Choroid plexus epithelial cell (primary cell): ENCODE measurements at places on chromosomes 7 and 10.

DNA sequence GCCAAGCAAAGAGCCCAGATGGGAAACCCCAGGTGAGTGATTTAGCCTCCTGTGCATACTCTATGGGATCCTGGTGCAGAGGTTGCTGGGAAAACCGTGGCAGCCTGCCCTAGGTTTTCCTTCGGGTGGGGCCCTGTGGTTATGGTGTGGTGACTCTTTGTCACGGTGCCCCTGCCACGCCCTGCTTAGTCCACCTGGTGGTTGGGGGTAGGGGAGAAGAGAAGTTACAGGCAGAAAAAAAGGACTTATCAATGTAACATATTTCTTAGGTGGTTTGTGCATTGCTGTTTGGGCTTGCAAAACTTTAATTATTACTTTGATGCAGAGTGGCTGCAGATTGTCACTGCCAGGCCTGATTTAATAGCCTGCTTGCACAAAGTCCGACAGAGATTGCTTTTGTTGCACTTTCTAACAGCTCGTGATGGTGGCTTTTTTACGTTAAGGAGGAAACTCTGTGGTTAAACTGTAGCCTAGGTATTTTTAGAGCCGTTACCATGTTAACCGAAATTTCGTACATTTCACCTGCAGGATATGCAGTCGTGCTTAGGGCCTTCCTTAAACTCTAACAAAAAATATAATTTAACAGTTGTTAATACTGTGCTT lies 197.4 kb downstream of the RNLS start:
- no peak for DNase-seq

- DNase-seq: no peak
Measured at GRCh38 chr10:86646933-86647332, 7.4 kb upstream of the OPN4 start.

DNA sequence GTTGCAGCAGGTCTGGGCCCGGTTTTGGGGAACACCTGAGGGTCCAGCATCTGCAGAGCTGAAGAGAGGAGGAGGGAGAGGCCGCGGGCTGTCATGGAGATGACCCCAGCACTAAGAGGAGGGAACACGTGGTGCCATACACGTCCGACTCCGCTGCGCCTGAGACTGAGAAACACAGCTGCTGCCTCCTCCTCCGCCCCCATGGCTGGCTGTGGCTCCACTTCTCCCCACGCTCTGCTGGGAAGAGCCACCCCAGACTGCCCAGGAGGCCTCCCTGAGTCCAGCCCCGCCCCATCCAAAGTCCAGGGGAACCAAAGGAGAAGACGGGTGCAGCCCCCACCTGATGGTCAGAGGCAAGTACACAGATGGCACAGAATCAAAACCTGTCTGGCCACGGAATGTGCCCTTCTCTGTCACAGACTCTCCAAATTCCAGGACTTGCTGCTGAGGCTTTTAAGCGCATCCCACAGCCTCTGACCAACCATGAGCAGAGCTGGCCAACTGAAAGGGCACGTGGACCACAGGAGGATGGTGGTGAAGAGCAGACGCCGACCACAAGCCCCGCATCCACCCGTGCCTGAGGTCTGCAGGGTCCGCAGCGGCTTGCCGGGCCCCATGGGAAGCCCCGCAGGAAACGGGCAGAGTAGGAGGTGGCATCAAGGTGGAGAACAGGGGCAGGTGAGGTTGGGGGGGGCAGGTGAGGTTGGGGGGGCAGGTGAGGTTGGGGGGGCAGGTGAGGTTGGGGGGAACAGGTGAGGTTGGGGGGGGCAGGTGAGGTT lies 24.0 kb downstream of the STK32C start:
- no peak for DNase-seq

DNA sequence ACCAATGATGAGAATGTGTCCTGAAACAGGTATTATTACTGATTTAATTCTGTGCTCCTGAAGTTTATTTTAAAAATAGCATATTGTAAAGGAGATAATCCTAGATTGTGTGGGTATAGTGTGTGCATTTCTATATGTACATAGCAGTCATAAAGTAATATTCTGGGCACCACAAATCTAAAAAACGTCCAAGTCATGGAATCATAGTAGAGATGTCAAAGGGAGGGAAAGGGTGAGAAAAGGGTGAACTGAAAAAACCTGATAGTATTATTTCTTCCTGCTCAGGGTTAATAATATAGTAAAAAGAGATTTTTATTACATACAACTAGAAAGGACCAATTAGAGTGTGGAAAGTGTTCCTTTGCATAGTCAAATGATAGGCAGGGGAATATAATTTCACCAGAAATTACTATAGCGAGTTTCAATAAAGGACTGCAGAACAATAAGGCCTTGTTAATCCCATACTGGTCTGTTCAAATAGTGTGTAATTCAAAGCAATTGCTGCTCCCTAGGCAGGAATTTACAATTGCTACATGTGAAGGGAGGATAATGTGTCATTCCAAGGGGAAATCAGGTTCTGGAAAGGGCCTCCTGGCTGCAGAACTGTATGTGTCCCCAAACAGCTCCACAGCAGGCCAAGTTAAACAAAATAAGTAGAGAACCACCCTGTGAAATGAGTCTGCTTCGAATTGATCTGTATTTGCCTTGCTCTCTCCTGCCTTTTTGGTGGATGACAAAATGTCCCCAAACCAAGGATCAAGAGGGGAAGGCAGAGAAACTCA lies 42.5 kb upstream of the KMT2E start:
- DNase-seq: no peak

DNA sequence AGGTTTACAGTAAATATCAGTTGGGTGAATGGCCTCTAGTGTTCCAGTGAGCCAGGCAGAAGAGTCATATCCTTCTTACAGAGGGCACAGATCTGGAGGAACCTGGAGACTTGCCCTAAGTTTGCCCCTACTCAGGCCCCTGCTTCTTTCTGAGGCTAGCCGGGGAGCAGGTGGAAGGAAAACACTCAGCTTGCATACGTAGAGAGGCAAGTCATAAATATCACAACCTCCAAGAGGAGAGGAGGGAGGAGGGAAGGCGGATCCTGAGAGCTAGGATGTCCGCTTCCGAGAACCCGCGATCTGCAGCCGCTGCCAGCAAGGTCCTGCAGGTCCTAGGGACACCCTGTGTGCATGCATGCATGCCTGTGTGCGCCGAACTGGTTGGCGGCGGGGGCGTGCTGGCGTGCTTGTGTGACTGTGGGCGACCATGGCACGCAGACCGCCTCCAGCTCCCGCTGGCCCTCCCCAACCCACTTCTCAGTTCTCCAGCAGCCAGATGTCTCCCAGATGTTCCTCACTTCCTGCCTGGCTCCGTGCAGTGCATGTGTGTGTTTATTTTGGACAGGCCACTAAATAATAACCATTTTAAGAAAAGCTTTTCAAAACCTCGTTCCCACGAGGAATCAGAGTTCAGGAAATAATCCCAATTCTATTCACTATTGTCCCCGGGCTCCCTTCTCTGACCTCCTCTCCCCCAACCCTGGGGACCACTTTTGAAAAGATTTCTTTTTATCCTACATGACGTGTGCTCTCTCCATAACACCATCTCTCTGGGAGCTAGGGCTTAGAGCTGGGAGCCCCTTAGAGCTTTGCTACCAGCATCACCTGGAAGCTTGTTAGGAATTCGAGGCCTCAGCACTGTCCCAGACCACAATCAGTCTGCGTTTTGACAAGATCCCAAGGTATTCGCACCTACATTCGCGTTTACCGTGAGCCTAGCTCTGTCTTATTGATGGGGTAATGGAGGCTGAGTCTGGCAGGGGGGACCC lies 32.4 kb downstream of the UNC5B start:
- DNase-seq: peak; percentile 88

DNA sequence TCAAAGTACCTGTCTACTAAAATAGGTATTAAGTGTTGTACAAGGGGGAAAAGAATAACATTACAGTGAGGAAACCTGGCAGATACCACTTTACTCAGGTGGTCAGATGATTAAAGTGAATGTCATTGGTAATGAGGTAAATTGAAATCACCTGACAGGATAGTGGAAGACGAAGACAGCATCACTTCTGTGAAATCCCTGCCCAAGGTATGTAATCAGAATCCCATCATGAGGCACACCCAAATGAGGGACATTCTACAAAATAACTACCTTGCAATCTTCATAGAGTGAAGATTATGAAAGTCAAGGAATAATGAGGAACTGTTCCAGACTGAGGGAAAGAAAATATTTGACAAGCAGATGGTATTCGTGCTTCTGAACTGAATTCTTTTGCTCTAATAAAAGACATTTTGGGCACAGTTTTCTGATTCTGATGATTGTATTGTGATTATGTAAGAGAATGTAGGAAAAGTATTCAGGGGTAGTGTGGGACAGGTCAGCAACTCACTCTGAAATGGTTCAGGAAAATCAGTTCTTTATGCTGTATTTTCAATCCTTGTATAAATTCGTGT lies 33.3 kb upstream of the ARMS2 start:
- DNase-seq: no peak

- no peak for DNase-seq
Measured at GRCh38 chr10:74988054-74988775, 123.2 kb upstream of the SAMD8 start.

GRCh38 chr10:6089334-6090219 lies 743 bp downstream of the RBM17 start:
- DNase-seq: peak; percentile 44

- DNase-seq: no peak
Measured at GRCh38 chr10:12561307-12561706, 212.0 kb downstream of the CAMK1D start.

DNA sequence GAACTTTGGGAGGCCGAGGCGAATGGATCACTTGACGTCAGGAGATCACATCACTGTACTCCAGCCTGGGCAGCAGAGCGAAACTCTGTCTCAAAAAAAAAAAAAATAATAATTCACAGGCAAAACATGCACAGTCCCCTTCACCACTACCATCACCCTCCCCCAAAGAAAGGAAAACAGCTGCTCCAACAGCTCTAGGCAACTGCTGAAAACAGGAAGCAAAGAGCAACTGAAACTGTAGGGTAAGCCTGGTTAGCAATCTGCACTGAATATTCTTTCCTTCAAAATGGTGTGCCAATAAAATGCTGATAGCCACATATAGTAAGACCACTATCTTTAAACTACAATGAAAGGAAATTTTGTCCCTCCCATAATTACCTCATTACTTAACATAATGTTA lies 11.8 kb downstream of the NT5C2 start:
- peak; percentile 26 for DNase-seq

- DNase-seq: no peak
Measured at GRCh38 chr7:94532676-94533075, 23.1 kb downstream of the CASD1 start.

DNA sequence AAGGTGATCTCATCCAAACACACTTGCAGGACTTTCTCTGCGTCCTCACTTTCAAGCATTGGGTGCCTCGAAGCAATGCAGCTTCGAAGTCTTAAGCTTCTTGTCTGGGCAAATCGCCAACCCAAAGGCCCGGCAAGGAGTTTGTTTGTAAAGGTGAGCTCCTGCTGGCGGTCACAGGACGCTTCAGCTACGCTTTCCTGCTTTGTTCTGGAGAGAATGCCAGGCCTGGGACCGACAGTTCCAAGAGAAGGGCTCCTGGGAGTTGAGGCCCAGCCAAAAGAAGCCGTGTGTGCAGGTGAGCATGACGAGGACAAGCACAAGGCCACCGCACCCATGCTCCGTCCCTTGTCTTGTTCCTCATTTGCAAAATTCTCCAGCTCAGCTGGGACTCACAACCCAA lies 106.6 kb upstream of the DOCK1 start:
- DNase-seq: no peak

DNA sequence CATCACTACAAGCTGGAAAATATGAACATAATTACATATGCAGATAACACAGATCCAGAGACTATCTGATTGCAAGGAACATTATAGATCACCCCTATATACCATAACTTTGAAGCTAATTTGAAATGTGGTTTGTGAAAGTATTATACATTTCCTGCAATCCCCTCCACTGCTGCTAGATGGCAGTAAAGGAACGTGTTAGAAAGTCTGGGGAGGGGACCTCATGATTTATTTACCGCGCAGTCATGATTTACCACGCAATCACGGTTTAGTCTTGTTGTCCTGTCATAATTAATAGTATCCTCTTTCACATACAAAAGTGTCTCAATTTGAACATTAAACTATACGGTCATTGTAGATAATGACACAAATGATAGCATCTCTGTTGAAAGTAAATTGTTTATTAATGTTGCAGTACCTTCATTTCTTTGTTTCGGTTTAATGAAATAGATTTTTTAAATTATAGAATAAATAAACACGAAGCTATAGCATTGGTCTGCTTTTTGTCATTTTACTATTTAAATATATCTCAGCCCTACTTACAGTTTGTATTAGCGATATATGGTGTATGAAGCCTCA lies 145.3 kb upstream of the PRSS1 start:
- peak; percentile 87 for DNase-seq

GRCh38 chr7:127514499-127514898 lies 70.9 kb downstream of the GCC1 start:
- peak; percentile 72 for DNase-seq

GRCh38 chr10:102450374-102451104 lies 804 bp downstream of the C10orf95 start:
- peak; percentile 71 for DNase-seq

DNA sequence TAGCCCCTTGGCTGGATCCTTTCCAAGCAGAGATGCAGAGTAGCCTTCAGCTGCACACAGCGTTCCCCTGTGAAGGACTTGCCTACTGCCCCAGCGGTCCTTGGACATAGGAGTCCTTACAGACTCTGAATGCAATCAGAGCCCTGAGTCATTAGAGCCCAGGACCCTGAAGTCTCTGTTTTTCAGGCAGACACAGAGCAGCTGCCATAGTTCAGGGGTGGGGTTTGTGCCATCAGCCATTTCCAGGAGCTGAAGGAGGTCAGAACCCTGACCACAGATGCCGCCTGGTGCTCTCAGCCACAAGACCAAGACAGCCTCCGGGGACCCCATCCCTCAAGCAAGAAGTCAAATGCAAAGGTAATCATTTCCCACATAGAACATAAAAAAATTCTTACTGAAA lies 32.8 kb upstream of the WDFY4 start:
- no peak for DNase-seq

DNA sequence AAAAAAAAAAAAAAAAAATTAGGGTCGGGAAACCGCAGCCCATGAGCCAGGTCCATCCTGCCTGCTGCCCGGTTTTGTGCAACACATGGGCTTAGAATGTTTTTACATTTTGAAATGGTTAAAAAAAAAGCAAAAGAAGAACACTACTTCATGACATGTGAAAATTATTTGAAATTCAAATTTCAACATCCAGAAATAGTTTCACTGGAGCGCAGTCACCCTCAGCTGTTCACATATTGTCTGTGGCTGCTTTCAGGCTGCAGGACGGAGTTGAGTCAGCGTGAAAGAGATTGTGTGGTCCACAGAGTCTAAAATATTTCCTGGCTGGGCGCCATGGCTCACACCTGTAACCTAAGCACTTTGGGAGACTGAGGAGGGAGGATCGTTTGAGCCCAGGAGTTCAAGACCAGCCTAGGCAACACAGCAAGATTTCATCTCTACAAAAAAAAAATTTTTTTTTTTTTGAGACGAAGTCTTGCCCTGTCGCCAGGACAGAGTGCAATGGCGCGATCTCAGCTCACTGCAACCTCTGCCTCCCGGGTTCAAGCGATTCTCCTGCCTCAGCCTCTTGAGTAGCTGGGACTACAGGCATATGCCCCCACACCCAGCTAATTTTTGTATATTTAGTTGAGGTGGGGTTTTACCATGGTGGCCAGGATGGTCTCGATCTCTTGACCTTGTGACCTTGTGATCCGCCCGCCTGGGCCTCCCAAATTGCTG lies 63.9 kb upstream of the ECHDC3 start:
- peak; percentile 55 for DNase-seq

GRCh38 chr7:4127909-4128560 lies 554.1 kb upstream of the FOXK1 start:
- no peak for DNase-seq

- DNase-seq: no peak
Measured at GRCh38 chr10:124983321-124983720, 41.4 kb downstream of the ZRANB1 start.
